Right renal pelvis (tissue), 4 donors: ENCODE measurements at places on chromosomes 1 and 21. TPM values are rescaled to one million over a fixed set of nuclear protein-coding genes. Genes with fewer than 3 reads are reported as not detected.

IGSF21 gene
- 0.44 TPM for polyA plus RNA-seq

NOTCH2 gene
- 151 TPM for polyA plus RNA-seq

LEFTY1 gene
- 7.3 TPM for polyA plus RNA-seq

LCE3D gene
- polyA plus RNA-seq: not detected

IVNS1ABP gene
- 355 TPM for polyA plus RNA-seq

SGIP1 gene
- 16.4 TPM for polyA plus RNA-seq

DNA sequence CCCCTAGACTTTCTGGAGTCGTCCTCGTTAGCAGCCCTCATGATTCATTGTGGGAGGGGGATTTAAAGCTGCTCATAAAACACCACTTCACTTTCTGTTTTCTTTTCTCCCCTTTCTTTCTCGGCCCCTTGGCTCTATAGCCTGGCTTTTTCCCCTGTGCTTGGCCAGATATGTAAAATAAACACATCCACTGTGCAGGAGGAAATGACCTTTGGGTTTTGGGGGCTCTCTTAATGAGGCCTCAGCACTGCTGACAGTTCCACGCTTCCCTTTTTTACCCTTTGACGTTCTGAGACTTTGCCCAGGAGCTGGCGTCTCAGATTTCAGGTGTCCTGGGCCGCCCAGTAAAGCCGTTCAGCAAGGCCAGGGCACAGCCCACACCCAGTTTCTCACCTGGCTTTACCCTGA, 65.7 kb downstream of the RUNX3 start:
- DNase-seq: peak; percentile 32

GRCh38 chr1:167090314-167090942, at the start of gene GPA33:
TSS of gene GPA33 (minus strand) at chr1:167090377. CDS start at chr1:167090287, 90 bp downstream.
- DNase-seq: no peak

DNA sequence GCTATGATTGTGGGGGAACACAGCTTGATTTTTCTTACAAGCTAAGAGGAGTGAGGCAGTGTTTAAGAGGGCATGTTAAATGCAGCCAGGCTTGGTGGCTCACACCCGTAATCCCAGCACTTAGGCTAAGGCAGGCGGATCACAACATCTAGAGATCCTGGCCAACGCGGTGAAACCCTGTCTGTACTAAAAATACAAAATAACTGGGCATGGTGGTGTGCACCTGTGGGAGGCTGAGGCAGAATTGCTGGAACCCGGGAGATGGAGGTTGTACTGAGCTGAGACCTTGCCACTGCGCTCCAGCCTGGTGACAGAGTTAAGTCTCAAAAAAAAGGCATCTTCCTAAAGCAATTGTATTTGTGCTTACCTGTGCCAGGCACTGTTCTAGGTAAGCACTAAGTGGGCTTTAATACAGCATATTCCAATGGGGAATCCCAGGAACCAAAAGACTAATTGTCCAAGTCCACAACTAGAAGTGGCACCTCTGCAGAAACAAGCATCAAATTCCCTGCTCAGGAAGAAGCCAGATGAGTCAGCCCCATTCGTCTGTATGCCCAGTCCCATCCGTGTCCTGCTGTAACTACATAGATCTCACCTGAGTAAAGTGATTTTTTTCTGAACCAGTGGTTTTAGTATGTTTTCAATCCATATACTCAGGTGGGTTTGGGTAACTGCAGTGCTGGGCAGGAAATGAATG, 4.6 kb downstream of the RCC1 start:
- no peak for DNase-seq

DNA sequence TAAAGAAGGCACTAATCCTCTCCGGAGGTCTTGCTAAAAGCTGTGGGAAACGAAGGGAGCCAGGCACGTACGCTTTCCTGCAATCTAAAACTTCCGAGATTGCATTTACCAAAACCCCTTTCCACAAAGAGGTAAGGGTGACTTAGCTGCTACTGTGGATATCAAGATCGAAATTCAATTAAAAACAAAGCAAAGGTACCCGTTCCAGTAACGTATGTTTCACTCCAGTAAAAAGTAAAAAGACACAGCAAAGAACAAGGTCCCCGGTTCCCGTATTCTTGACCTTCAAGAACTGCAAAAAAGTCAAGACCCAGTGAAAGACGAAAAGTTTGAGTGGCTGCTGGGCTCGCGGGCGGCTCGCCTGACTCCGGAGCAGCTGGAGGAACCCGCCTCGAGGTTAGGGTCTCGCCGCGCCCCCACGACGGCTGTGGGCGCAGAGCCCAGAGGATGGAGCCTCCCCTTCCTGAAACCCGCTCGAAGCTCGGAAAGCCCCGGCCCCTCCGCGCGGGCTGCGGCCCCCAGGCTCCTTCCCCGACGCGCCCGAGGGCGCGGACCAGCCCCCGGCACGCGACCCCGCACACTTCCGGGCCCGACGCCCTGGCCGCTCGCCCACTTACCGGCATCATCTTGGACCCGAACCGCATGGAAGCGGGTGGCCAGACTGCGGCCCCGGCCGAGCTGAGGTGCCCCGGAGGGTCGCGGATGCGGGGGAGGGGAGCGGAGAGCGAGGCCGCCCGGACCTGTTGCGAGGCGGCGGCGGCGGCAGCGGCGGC, 524 bp downstream of the TP53BP2 start:
- peak; percentile 57 for DNase-seq

GRCh38 chr1:225700889-225701465, 48.1 kb upstream of the ENAH start:
- DNase-seq: no peak

GRCh38 chr1:55375617-55376258, 160.6 kb upstream of the USP24 start:
- peak; percentile 42 for DNase-seq

DNA sequence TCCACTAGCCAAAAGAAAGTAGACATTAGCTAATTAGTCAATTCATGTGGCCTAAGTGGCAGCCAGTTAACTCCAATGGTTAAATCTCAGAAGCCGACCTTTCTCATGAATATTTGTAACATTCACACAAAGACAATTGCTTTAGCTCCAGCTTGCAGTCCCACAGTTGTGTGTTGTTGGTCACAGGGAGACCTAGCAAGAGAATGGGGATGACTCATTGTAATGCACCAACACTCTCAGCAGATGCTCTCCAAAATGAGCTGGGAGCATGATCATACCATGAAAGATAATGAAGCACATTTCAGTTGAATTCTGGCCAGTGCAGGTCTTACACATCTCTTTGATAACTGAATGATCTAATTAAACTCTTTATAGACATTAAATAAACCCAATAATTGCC, 160.4 kb downstream of the HLX start:
- DNase-seq: no peak

DNA sequence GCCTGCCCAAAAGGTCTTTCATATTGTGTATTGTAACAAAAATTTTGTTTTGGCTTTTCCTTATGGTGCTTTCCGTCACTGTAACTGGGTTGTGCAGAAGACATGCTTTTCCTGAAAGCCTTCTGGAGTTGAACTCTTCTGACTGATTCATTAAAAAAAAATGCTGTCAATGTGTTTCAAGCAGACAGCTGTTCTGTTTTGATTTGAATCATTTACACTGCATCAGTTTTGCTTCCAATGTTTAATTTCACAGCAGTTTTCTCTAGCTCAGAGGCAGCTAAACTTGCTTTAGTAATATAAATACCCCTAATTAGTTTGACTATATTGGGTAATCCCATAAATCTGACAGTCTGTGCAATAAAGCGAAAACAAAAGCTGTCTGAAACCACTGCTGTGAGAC, 7.9 kb downstream of the UTP11 start:
- no peak for DNase-seq

DNA sequence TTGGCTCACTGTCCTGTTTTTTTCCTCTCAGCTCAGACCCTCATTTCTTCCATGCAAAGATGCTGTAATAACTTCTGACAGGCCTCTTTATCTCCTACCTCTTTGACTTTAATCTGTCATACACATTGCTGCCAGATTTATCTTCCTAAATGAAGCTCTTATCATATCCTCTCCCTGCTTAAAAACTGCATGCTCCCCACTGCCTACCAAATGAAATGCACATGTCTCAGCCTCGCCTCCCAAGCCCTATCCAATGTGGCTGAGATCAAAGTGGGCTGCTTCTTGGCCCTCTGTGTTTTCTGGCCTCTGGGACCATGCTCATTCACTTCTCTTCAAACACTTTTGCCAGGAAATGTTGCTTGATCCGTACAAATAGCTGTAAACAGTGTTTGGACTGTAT, 38.3 kb downstream of the IRF2BP2 start:
- DNase-seq: no peak

GRCh38 chr1:163291461-163291860, 30.3 kb upstream of the NUF2 start:
- DNase-seq: no peak

DNA sequence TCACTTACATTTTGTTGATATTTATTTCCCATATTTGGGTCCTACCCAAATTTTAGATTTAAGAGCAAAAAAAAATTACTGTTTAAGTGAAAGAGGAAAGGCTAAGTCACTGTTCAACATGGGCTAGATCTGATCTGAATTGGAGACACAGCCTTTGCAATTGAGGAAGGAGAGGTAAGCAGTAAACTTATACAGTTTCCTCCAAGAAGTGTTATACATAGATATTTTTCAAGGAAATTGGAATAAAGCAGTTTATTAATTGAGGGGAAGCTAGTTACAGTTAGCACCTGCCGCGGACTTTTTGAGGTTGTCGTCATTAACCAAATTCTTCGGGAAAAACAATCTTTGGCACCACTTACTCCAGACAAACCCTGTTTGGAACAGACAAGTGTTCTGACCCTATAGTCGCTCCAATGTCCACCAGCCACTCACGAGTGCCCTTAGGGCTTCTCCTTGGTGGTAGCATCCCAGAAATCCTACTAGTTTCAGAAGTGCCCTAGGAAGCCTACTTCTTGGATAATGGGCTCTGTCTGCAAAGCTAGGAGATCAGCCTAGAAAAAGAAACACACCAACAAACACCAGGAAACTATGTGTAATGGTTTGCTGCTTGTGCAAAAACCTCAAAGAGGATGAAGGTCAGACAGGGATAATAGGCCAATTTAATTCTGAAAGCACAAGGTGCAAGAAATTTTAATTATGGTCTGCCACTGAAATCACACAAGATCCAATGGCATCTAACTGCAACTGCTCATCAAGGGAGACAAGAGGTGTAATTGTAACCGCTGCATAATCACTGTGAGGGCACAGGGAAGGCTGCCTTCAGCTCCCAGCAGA, 2.5 kb downstream of the WLS start:
- no peak for DNase-seq

- no peak for DNase-seq
Observed at GRCh38 chr21:19256934-19257660, 853.5 kb upstream of the TMPRSS15 start.

- no peak for DNase-seq
Observed at GRCh38 chr1:167905182-167905581, 8.8 kb downstream of the ADCY10 start.

GRCh38 chr1:86858524-86859261, 55.2 kb downstream of the SELENOF start:
- DNase-seq: no peak

- DNase-seq: no peak
Observed at GRCh38 chr1:6040861-6041415, 4.8 kb upstream of the KCNAB2 start.

- DNase-seq: no peak
Observed at GRCh38 chr1:45325851-45326506, 716 bp upstream of the HPDL start.

DNA sequence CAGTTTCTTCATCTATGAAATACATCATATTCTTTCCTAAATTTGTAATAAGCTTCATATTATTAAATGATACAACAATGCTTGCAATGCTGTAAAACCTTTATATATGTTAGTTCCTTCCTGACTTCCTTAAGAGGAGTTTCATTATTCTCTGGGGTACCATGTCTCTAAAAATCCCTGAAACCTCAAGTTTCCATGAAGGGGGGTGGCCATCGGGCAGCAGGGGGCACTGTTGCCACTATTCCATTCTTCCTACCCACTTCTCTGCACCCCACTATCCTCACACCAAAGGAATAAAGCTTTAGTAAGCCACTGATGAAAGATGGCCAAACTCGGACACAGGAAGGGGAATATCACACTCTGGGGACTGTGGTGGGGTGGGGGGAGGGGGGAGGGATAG, 9.0 kb upstream of the DMRTB1 start:
- no peak for DNase-seq

DNA sequence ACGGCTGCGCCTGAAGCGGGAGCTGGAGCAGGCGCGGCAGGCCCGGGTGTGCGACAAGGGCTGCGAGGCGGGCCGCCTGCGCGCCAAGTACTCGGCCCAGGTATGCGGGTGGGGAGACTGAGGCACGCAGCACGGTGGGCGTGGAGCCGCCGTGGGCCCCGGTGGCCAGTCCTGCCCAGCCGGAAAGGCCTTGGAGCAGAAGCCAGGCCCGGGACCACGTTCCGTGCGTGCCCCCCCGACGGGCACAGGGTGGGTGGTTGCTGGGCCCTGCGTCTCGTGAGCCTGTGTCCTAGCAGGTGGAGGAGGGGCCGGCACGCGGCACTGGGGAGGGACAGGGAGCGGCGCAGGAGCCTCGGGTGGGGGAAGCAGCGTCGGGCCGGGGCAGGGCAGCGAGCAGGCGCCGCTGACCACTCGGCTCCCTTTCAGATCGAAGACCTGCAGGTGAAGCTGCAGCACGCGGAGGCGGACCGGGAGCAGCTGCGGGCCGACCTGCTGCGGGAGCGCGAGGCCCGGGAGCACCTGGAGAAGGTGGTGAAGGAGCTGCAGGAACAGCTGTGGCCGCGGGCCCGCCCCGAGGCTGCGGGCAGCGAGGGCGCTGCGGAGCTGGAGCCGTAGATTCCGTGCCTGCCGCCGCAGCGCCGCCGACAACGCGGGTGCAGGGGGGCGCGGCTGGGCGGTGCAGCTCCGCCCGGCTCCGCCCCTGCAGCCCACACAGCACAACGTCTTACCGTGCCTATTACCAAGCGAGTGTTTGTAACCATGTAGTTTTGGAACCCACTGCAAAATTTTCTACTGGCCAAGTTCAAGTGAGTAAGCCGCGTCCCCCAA, 78.2 kb downstream of the SKI start:
- no peak for DNase-seq

DNA sequence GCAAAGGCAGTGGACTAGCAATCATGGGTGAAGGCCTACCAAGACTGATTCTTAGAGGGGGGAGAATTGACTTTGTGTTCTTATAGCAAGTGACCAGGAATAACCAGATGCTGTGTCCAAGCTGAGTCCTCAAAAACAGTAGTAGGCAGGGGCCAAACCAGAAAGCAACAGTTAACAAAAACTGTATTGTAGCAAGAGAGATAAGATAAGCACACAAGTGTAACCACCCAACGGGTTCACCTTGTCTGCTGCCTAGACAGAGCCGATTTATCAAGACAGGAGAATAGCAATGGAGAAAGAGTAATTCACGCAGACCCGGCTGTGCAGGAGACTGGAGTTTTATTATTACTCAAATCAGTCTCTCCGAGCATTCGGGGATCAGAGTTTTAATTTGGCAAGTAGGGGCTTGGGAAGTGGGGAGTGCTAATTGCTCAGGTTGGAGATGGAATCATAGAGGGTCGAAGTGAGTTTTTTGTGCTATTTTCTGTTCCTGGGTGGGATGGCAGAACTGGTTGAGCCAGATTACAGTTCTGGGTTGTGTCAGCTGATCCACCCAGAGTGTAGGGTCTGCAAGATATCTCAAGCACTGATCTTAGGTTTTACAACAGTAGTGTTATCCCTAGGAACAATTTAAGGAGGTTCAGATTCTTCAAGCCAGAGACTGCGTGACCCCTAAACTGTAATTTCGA, 8.3 kb upstream of the CSRP1 start:
- no peak for DNase-seq
